ENCODE measurements at places on chromosomes 4 and X.

- DNase-seq: peak; percentile 97
Observed at GRCh38 chr4:186621959-186622553, 66.7 kb upstream of the MTNR1A start.

DNA sequence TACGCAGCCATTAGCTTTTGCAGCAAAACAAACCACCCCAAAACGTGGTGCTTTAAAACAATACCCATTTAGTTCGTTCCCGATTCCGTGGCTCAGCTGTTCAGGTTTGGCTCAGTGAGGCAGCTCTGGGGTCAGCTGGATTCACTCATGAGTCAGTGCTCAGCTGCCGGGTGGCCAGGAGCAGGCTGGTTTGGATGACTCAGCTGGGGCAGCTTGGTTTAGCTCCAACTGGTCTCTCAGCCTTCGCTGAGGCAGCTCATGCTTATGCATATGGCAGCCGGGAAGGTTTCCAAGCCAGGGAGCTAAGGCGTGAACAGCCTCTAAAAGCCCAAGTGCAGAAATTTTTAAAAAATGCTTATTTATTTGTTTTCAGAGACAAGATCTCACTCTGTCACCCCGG, 13.3 kb upstream of the CD99 start:
- peak; percentile 95 for DNase-seq

GRCh38 chrX:132689612-132690563, 201.1 kb upstream of the MBNL3 start:
- no peak for DNase-seq

GRCh38 chr4:174245714-174246113, 37.8 kb downstream of the FBXO8 start:
- DNase-seq: no peak

- DNase-seq: no peak
Observed at GRCh38 chr4:11881947-11882346, 453.3 kb upstream of the HS3ST1 start.

DNA sequence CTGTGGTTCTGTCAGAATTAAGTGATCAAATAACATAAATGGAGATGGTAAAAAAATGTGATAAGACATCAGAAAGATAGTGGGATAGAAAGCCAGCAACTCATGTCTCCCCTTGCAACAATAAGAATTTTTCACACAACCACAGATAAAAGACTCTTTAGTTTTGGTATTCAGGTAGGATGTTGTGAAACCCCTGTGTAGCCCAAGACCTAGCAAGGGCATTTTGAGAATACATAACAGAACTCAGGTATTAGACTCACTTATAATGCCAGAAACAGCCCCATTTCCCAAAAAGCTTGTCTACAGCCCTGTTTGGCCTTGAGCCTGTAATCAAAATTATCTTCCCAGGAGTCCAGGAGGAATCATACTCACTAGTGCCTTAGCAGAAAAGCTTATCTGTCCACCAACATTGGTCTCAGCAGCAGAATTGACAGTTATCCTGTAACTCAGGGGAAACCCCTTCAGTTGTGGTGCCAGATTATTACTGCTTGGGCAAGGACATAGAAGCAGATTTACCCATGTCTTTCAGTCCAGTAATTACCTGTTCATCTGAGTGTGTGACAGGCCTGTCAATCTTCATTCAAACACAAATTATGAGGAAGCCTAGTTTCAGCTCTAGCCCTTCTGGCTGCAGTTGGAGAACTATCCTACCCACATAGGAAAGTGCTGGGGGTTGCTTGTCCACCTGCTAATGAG, 41.0 kb upstream of the UGT2B17 start:
- no peak for DNase-seq

DNA sequence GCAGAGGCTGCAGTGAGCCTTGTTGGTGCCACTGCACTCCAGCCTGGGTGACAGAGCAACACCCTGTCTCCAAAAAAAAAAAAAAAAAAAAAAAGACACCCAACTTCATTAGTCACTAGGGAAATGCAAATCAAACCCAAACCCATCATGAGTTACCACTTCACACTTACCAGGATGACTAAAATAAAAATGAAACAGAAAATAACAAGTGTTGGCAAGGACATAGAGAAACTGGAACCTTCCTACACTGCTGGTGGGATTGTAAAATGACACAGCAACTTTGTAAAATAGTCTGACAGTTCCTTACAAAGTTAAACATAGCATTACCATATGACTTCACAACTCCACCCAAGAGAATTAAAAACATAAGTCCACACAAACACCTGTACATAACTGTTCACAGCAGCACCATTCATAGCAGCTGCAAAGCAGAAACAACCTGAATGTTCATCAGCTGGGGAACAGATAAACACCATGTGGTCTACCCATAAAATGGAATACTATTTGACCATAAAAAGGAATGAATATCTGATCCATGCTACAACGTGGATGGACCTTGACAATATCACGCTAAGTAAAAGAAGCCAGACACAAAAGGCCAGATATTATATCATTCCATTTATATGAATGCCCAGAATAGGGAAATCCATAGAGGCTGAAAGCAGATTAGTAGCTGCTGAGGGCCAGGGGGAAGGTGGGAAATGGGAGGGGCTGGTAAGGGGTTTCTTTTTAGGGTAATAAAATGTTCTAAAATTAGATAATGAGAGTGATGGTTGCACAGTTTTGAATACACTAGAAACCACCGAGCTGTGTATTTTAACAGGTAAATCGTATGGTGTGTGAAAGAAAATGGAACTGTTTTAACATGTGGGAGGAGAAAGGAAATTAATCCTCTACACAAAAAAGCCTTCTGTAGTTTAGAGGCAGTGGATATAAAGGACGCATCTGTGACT, 18.3 kb downstream of the CD99L2 start:
- DNase-seq: no peak

DNA sequence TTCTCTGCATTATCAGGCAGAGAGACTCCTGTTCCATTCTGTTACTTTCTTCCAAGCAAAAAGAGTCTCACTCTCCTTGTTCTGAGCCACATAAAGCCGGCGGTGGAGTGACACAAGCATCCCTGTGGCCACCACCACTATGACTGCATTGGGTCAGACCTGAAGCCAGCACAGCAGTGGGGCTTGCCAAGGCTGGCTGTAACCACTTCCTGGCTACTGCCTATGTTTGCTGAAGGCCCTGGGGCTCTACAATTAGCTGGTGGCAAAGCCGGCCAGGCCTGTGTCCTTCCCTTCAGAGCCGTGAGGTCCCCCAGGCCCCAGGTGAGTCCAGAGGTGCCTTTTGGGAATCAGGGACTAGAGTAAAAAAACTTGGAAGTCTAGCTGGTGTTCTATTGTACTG, 31.8 kb downstream of the PLAC8 start:
- DNase-seq: no peak

- DNase-seq: no peak
Observed at GRCh38 chr4:150906987-150907633, 108.0 kb downstream of the LRBA start.

DNA sequence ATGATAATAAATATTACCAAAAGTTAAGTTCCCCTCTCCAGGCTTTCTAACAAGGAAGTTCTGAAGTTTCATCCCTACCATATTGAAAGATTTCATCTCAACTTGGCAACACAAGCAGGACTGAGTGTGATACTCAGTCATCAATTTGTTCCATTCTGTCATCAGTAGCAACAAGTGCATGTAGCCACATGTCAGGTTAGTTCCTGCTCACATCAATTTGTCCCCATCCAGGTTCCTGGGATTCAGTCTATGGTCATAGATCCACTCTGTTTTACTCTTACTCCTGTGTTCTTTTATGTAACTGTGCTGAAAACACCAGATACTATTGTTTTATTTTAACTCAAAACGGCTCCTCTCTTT, 22.2 kb downstream of the SMPX start:
- no peak for DNase-seq

DNA sequence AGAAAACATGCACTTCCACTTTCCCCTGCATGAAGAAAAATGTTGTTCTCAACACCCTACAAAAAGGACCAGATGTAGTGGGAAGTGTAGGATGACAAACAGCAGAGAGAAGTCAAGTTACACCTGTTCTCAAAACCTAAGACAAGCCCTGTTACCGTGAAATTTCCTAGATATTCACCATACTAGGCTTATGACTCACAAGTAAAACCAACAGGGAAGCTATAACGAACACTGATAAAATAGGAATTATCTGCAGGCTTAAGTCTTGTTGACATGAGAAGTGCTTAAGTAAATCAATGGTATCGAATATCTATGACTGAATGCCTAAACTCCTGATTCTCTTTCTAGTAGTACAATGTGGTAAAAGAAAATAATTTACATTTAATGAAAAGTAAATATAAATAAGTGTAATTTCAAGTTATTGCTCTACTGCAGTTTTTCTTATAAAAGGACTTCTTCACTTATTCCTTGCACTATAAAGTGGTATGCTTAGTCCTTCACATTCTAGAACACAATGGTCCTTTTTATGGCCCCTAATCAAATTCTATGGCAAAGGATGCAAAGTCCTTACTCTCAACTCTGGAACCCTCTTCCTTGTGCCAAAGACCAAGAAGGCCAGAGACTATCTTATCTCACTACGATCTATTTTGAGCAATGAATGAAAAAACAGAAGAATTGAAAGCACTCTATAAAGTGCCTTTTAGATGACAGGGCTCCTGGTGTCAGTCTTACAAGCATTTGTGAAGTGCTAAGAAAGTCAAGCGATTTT, 19.6 kb downstream of the AP1S2 start:
- DNase-seq: no peak

- peak; percentile 80 for DNase-seq
Observed at GRCh38 chrX:153970357-153971123, 1.1 kb downstream of the HCFC1 start.

DNA sequence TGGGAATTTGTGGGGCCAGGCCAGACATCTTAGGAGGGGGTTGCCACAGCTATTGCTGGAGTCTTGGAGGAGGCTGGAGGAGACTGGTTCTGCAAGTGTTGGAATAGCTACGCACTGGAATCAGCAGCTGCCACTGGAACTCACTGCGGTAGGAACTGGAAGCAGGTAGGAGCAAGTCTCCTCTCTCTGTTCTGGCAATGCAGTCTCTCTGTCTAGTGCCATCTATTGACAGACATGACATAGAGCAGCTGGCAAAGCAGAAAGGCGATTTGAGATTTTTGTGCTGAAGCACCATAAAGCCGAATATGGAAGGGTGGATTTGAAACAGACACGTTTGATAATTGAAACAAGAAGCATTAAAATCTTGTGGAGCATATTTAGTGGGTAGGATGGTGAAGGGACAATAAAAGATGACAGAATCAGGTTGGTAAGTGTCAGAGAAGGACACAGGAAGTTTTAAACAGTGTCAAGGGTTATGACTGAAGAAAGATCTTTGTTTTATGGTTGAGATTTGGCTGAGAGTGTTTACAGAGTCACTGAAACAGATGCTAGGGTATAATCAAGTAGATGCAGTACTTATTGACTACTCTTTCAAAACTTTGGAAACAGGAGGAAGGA, 23.5 kb upstream of the SYNPO2 start:
- DNase-seq: peak; percentile 54

- DNase-seq: no peak
Observed at GRCh38 chrX:42491137-42491907, 286.6 kb downstream of the PPP1R2C start.

GRCh38 chr4:138976526-138976925, 39.1 kb upstream of the NOCT start:
- DNase-seq: no peak

DNA sequence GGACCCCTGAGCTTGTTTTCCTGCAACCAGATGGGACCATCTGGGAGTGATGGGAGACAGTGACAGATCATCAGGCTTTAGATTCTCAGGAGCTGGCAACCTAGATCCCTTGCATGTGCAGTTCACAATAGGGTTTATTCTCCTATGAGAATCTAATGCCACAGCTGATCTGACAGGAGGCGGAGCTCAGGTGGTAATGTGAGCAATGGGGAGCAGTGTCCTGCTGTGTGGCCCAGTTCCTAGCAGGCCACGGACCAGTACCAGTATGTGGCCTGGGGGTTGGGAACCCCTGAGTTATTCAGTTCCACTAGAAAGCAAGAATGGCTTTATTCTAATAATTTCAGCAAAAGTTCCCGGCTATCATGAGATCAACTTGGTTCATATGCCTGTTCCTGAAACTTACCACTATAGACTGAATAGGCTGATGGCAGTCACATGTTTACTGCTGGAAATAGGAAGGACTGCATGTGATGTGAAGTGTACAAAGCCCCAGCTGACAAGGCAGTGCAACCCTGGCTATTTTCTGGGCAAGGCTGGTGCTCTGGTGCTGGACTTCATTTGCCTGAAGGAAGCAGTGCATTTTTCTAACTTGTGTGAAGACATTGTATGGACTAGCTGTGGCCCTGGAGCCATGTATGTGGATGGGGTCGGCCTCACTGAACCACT, 107.2 kb downstream of the SPRY1 start:
- DNase-seq: no peak

- DNase-seq: peak; percentile 27
Observed at GRCh38 chrX:40646489-40647306, 663 bp downstream of the CXorf38 start.

GRCh38 chrX:24242649-24243175, 71.2 kb downstream of the SUPT20HL2 start:
- peak; percentile 82 for DNase-seq

GRCh38 chrX:143757887-143758286, 37.3 kb upstream of the SPANXN2 start:
- no peak for DNase-seq

- no peak for DNase-seq
Observed at GRCh38 chrX:153825042-153825441, 5.3 kb downstream of the PDZD4 start.

- DNase-seq: no peak
Observed at GRCh38 chrX:124212622-124213021, 119.8 kb upstream of the TEX13D start.

DNA sequence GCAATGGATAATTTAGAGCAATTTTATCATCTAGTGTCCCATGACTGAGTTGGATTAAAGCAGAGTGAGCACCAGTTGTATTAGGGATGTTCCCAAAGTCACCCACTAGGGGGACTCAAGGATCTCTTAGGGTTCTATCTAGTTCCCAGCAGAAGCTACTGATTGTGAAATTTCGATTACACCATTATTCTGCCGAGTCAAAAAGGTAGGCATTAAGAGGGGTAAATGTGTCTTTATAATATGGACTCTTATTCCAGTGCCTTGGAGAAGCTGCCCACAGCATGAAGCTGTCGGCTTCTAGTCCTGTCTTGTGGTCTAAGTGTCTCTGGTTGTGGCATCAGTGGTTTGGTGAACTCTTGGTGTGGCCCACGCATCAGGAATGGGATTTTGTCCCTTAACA, 53.3 kb downstream of the RGS12 start:
- DNase-seq: peak; percentile 73

- no peak for DNase-seq
Observed at GRCh38 chr4:7058792-7059191, 9.1 kb downstream of the GRPEL1 start.

DNA sequence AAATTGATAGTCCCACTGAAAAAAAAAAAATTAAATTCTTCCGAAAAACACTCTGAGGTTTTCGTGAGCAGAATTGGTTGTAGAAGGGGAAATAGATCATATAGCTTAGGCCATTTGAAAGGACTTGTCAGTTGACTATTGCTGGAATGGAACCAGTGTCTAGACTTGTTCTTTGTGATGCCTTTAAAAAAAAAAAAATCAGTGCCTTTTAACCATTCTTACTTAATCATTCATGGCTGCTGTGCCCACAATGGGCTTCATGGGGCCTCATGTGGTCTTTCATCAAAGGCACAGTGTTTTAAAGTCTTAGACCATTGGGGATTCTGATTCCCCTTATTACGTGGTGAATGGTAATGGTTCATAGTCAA, 139.3 kb downstream of the AFF1 start:
- no peak for DNase-seq

- DNase-seq: no peak
Observed at GRCh38 chr4:13859423-13859822, 231.9 kb upstream of the BOD1L1 start.

All from fibroblast of skin of back (primary cell).